ENCODE measurements at places on chromosomes 7 and 10.

DNA sequence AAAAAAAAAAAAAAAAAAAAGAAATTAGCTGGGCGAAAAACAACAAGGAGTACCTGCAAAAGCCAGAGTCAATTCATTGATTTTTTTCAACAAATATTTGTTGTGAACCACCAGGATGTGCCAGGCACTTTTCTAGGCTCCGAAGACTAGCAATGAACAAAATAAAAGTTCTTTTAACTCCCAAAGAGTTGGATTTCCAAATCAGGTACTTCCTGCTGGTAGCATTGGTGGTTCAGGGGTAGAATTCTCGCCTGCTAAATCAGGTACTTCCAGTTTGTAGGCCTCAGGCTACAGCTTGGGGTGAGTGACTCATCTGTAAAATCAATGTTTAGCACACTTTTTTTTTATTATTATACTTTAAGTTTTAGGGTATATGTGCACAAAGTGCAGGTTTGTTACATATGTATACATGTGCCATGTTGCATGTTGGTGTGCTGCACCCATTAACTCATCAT, 10.9 kb downstream of the PPA1 start:
- DNase-seq = no peak

- no peak for DNase-seq
Measured at GRCh38 chr10:69321039-69321715, 42.9 kb downstream of the HK1 start.

DNA sequence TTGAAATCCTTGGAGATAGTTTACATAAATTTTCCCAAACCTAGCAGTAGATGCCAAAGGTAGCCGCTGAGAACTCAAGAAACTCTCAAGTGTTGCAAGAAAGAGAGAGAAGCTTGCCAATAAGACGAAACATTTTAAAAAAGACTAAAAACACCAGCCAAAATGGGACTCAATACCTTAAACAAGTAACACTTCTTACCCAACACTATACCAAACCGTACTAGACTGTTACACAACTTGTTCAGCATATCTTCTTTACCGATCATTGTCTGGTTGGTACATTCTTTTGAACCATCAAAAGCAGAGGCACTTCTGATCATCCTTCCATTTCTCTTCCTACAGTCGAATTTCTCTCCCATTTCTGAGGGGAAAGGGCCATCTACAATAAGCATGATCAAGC, 4.8 kb upstream of the PTPN12 start:
- DNase-seq = no peak

DNA sequence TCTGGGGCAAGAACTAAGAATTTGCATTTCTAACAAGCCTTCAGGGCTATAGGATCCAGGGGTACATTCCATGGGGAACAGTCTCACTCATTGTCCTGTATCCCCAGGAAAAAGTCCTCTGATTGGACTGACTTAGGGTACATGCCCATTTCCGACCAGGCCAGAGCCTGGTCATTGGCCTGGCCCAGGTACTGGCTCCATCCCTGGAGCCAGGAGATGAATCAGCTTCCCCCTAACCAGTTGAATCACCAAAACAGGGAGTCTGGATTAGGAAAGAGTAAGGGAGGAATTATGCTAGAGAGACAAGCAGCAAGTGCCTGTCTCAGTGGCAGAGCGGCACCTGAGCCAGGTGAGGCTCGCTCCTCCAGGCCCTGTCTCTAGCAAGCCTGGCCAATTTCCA, 137.5 kb downstream of the FGFR2 start:
- no peak for DNase-seq

DNA sequence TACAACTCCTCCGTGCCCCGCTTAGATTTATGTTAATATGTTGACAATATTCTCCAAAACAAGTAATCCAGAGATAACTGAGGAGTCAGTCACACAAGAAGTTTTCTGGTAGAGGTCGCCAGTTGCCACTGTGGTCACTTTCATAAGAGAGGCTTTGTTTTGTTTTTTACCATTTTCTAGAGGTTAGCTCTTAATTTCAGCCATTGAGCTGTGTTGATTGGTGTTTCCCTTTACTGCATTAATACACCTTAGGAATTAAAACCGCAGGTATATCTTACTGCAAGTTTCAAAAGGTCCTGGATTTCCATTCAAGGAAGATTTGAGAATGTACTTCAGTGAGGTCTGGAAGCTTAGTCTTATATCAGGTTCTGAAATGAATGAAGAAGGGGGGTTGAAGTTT, 3.5 kb downstream of the BMI1 start:
- no peak for DNase-seq

Measured in GM19239 (cell line).